ENCODE measurements at places on chromosomes 7 and 10.

- no peak for DNase-seq
These were observed 25.1 kb downstream of the FAM13C start for GRCh38 chr10:59337201-59337652.

DNA sequence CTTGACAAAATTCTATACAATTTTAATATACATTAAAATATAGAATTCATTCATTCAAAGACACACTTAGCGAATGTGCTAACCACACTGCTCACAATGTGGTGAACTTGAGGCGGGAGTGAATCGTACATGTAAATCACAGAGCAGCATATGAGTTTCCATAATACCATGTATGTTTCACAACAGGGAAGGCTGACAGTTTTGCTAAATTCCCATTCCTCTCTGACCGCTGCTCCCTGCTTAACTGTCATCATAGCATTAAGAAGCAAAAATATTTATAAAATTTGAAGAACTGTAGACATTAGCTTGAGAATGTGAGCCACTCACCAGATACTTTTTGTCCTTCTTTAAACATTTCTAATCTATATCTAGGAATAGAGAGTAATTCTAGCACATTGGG lies 763.3 kb downstream of the MAGI2 start:
- no peak for DNase-seq

DNA sequence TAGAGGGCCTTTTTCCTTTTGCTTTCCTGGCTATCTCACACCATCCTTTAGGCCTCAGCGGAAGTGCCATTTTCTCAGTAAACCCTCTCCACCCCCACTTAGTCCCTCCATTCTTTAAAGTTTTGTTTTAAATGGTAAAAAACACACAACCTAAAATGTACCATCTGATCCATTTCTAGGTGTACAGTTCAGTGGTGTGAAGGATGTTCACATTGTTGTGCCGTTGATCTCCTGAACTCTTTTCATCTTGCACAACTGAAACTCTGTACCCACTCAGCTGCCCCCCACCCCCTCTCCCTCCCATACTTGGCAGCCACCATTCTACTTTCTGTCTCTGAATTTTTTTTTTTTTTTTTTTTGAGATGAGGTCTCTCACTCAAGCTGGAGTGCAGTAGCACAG lies 52.2 kb downstream of the SNX10 start:
- DNase-seq = no peak

GRCh38 chr7:151876899-151877777 lies at the start of gene PRKAG2:
Gene PRKAG2 (minus strand): TSS chr7:151877115. CDS start chr7:151876620, 495 bp downstream.
- peak; percentile 84 for DNase-seq

- DNase-seq = no peak
These were observed 136.7 kb upstream of the TCERG1L start for GRCh38 chr10:131448171-131448570.

DNA sequence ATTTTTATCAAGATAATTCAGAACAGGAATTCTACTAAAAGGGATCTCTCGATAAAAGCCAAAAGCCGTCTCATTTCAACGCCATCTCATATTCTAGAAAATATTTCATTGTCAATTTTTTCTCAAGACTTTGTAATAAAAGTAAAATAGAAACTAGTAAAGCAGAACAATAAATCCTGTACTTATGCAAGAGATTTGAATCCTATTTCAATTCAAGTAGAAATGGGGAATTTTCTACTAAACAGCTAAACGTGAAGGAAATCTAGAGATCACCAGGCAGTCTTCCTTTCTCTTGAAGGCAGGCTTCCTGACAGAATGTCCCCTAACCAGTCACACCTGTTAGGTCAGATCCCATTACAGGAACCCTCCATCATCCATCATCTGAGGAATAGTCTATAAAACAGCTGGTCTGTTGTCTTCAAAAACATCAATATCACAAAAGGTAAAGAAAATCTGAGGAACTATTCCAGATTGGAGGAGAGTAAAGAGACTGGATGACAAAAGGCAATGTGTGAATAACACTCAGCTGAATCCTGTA lies 23.7 kb downstream of the USP6NL start:
- DNase-seq = no peak

- DNase-seq = no peak
These were observed 605.4 kb upstream of the NRP1 start for GRCh38 chr10:33939892-33940291.

DNA sequence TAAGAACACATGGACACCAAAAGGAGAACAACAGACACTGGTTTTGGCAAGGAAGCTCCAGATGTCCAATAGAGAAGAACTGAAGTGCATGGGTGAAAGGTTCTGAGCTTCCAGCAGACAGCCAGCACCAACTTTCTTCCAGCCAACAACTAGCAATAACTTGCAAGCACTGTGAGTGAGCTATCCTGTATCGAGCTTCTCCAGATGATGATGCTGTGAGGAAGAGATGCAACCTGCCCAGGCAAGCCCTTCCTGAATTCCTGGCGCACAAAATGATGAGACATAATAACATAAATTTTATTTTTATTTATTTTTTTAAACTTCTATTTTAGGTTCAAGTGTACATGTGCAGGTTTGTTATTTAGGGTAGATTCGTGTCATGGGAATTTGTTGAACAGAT lies 692.1 kb downstream of the DNAJB9 start:
- no peak for DNase-seq

DNA sequence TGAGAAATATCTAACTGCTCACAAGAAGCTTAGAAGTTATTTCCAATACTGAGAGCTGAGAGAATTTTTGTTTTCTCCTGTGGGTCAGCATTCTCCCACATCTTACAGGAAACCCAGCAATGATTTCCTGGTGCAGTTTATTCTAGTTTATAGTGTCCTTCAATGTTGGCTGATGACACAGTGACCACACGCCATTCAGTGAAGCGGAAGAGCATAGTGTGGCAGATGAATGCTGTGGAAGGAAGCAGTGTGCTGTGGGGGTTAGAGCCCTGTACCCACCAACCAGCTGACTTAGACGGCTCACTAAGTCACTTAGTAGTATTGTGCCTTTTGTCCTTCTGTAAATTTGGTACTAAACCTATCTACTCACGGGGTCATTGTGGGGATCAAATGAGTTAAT lies 1.4 kb upstream of the TMEM26 start:
- no peak for DNase-seq

DNA sequence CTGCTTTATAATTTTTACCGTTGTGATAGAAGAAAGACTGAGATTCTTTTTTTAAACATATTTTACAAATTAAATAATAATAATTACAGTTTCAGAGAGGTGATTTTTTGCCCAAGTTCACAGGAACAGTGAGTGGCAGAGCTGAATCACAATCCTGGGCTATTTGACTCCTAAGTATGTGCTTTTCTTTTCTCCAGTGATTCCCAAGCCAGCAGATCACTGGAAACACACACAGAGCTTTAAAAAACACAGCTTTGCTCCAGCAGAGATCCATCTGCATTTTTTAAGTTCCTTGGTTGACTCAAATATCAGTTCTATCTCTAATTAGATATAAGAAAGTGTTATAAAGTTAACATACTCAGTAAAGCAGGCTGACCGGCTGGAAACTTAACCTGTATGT lies 69.0 kb downstream of the AHR start:
- DNase-seq = no peak

DNA sequence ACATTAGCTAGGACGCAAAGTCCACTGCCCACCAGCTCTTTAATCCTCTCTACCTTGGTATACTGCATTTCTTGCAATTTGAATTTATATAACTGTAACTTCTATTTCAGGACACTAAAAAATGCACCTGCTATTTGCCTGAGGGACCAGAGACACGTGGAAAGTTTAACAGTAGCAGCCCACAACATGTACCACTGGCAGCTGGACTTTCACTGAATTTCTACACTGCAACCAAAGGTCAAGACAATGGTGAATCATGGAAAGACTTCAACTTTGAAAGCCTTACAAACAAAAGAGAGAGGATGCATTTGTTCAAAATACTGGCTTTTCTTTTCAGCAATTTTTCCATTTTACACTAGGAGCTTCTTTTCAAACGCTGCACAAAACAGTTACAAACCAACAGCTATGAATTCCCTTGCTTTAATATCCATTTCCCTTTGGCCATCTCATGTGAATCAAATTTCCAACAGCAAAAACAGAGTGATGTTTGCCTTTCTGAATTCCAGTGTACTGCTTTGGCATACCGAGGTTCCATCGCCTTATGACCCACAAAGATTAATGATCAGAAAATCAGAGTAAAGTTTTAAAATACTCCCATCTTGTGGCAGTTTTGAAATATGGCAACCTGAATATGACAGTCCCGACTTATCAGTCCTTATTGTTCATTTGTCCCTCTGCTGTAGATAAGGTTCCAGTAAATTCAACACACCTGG lies 29.9 kb upstream of the HNRNPH3 start:
- no peak for DNase-seq

- no peak for DNase-seq
These were observed 592.0 kb downstream of the AUTS2 start for GRCh38 chr7:70190281-70190680.

DNA sequence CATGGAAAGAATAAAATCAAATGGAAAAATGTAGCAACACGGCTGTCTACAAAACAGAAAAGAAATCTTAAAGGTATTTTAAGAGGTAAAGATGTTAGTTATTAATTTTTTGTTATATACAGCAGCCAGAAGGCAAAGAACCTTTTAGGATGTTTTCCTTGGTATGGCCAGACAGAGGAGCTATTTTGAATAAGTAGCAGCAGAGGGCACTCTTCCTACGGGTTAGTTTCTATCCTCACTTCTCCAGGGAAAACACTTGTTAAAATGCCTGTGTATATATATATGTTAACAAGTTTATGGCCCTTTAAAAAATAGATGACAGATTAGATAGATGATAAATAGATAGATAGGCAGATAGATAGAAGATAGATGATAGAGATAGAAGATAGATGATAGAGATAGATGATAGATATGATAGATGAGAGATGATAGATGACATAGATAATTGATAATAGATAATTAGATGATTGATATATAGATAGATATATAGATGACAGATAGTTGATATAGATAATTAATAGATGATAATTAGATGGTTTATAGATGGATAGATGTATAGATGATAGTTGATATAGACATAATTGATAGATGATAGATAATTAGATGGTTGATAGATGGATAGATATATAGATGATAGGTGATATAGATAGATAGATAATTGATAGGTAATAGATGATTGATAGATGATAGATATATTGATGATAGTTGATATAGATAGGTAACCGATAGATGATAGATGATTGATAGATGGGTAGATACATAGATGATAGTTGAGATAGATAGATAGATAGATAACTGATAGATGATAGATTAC lies 57.8 kb upstream of the WIPF3 start:
- no peak for DNase-seq

- DNase-seq = no peak
These were observed 44.5 kb downstream of the CLRN3 start for GRCh38 chr10:127848226-127848625.

GRCh38 chr7:116210345-116211005 lies at the start of gene TES:
Gene TES (plus strand): TSS chr7:116210539. CDS start chr7:116210708, 169 bp downstream.
- peak; percentile 83 for DNase-seq

- no peak for DNase-seq
These were observed 118.1 kb upstream of the ADCY1 start for GRCh38 chr7:45456105-45456504.

- no peak for DNase-seq
These were observed 237.7 kb downstream of the FANK1 start for GRCh38 chr10:126133906-126134656.

DNA sequence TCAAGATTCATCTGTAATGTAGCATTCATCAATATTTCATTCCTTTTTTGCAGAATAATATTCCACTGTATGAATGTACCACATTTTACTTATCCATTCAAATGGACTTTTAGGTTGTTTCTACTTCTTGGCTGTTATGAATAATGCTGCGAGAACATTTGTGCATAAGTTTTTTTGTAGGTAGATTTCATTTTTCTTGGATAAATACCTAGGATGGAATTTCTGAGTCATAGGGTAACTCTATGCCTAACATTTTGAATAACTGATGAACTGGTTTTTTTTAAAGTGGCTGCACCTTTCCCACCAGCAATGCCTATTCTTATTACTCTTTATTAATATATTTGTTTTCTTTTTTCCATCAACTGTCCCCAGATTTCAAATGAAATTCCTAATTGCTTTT lies 9.1 kb upstream of the XPNPEP1 start:
- no peak for DNase-seq

DNA sequence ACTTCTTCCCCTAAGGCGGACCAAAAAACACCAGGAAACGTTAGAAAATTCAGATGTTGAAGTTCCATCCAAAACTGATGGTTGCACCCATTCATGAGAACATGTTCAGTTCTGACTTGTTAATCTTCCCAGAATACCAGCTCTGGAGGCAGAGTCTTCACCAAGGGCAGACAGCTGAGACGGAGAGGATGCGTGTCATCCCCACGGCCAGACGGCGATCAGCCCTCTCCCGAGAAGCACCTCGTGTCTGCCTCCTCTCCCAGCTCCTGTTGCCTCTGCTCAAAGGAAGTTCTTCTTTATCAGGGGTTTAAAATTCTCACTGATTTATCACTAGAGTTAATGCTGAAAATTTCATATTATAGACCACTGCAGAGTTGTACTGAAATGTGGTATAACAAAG lies 269.7 kb downstream of the ZMYND11 start:
- DNase-seq = no peak
